ENCODE measurements at places on chromosomes 5 and 9.

DNA sequence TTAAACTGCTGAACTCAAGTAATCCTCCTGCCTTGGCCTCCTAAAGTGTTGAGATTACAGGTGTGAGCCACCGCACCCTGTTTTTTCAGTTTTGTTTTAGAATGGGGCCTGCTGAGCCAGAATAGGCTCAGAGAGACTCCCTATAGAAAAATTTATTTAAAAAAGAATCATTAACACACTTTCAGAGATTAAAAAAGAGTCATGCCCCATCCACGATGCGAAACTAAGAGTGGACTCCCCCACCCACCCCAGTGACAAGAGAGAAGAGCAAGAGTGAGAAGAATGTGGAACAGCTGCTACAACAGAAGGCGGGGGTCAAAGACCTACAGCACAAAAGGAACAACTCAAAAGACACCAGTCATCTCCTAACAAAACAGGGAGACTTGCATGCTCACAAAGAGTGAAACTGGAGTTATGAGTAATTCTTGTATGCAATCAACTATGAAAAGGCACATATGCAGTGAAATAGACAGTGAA, 47.2 kb downstream of the GLDC start:
- no peak for DNase-seq

GRCh38 chr5:150135557-150136304, 19.9 kb downstream of the PDGFRB start:
- no peak for DNase-seq

DNA sequence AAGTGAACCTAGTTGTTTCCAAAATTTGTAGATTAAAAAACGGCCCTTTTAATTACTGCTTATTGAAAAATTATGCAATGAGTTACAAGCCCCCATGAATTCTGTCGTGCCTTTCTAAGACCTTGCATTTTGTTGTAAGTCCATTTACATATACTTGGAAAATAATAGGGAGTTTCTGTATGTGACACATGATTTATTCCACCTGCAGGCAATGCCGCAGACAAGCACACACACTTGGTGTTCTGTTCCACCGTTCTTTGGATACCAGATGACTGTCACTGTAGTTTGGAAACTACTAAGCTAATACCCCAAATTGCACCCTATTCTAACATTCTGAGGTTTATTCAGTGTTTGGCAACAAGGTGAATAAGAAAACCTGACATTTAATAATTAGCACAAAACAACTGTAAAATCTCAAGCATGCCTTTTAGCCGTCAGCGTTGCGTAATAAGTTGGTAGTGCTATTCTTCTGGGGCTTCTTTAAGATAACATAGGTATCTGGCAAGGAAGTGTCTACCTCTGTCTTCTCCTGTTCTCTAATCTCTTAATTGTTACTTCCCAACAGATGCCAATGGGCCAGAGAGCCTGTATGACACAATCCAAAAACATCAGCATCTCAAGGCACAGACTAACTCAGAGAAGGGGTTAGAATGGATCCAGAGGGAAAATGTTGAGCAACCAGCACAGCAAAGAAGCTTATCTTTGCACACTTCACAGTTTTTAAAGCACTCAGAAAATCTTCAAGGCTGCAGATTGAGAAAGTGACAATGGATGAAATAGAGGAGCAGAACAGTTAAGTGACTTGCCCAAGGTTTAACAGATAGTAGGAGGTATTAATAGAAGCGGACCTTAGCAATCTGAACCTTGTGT, 48.2 kb upstream of the DPYSL3 start:
- DNase-seq, result no peak

DNA sequence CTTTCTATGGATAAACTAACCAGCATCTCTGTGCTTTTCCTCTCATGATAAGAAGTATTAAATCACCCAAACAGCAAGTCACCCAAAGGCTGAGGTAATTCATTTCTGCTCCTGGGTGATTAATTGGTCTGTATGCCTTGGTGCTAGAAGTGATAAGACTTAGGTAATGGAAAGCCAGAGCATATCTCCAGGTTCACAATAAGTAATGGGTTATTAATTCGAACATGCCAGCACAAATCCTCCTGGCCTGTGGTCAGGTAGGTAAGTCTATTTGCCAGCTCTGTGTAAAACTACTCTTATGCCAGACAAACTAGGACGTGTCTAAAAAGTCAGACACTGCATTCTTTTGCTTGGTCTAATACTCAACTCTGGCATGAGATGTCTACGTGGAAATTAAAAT, 11.2 kb upstream of the ENC1 start:
- no peak for DNase-seq

DNA sequence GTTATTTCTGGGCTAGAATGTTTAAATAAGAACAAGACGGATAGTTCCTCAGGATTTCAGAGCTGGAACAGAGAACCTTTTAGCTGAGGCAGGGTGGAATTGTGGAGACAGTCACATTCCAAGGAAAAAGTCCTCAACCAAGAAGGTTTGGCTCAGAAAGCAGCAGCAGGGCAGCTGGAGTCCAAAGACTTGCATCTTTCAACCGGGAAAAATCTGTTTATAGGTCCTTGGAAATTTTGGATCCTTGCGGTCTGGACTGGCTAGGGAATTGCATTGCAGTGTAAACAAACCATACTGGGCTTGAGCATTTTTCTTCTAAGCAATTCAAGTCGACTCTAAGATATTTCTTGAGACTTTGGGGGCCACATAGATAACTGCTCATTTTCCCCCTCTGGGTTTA, 40.8 kb upstream of the HMHB1 start:
- no peak for DNase-seq

DNA sequence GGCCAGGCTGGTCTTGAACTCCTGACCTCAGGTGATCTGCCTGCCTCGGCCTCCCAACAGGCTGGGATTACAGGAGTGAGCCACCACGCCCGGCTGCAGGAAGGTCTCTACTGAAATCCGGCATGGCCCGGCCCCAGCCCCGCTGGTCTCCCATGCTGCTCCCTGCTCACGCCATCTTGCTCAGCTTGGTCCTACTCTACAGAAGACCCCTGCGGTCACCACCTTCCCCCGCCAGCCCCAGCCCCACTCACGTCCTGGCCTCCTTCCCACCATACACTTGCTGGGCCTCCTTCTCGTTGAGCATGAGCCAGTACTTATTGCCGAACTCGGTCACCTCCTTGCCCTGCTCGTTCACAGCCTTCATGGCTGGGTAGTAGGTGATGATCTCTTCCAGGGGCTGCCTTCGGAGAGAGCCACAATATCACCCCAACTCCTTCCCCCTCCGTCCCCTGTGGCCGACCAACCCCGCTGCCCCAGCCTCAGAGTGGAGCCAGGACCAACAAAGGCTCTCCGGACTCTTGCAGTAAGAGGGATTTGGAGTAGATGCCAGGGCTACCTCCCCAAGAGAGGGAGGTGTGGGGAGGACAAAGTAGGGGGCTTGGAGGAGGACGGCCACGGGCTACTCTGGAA, 4.0 kb downstream of the PTGES2 start:
- DNase-seq, result no peak

DNA sequence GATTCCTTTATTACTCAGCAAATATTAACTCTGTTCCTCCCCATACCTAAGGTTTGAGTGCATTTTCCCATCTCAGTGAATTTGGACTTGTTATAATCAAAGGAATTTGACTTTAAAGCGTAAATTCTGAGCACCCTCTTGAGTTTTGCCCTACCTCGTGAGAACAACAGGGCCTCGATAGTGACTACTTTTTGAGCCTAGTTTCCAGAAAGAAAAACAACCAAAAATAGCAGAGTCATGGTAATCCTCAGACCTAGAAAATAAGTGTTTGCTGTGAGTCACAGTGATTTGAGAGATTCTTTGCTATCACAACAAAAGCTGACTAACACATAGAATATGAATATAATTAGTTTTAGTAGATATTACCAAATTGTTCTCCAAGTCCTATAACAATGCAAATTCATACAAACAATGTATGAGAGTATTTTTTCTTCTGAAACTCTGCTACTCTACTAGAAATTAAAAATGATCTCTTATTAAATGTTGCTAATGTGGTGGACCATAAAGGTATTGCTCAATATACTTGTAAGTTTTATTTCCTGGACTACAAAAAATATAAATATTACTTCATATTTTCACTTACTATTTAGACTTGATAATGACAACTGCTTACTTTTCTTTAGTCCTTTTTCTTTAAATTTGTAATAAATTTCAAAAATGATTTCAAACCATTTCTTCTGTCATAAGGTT, 759.7 kb downstream of the BRINP1 start:
- DNase-seq, result no peak

- DNase-seq, result no peak
These were observed 23.2 kb downstream of the FGD3 start for GRCh38 chr9:92970467-92970923.

DNA sequence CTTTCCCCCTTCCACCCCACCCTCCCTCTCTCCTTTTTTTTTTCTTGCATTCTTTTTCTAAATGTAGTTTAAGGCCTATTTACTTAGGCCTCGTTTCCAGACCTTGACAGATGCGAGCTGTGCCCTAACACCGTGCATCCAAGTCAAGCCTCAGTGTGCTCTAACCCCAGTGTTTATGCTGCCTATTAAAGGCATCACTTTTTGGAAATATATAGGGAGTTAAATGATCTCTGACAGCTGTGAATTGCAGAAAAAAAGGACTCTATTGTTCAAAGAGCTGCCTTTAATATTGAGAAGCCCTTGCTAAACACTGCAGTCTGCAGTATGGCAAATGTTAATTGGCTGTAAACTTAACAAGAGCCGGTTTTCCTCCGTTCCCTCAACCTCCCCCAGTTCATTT, 270.4 kb upstream of the TUT7 start:
- DNase-seq, result no peak

GRCh38 chr5:93331241-93331640, 249.8 kb downstream of the NR2F1-AS1 start:
- DNase-seq, result no peak

DNA sequence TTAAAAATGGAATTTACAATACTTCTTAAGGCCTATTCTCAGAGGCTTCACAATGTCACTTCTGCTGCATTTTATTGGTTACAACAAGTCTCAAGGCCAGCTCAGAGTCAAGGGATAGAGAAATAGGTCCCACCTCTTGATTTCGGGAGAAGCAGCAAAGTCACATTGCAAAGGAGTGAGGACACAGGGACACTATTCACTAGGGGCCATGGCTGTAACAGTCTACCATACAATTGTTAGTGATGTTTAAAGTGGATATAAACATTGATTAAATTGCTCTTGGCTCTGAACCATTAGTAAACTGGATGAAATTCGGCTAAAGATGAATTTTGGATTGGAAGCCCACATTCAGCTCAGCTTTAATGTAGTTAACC, 21.7 kb upstream of the CMBL start:
- no peak for DNase-seq

DNA sequence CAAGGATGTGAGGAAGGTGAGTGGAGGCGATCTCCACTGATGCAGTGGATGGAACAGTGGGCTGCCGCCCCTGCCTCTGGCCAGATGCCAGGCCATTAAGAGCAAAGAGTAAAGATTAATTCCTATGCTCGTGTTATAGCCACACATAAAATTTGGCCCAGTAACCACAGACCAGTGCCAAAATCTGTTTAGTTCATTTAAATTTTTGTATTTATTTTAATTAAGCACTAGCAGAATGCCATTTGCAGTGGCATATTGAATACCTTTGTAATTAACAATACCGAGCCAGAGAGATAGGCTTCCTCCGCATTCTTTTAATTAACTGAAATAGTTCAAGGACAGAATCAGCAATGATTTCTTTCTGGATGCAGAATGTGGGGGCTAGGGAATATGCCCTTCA, 179.8 kb downstream of the MED10 start:
- no peak for DNase-seq

DNA sequence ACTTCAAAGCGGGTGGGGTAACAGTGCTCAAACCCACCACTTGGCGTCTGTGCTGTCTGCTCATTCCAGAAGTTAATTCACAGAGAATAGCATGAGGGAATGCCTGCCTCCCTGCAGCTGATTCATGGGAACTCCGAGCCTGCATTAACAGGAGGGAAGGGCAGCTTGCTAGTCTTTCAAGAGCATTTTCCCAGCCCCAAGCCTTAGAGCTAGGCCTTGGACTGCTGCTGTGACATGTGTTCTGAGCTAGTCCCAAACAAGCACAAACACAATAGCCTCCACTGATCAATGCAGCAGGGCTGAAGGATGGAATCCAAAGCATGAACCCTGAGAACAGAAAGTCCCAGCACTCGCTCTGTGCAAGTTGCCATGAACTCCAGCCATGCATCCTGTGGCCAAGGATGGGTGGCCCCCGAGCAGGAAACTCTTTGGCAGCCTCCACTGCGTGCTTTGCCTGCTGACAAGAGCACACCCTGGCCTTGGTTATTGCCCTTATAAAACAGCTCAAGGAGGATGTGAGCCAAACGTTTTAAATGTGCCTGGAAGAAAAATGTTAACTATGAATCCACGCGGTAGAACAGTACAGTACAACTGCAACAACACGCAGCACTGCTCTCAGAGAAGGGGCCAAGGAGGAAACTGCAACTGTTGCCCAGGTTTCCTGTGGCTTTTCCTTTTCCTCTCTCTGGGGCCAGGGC, 653.1 kb upstream of the KLF4 start:
- DNase-seq, result peak; percentile 39

- peak; percentile 18 for DNase-seq
These were observed 99.0 kb upstream of the SLC1A3 start for GRCh38 chr5:36507332-36507952.

- DNase-seq, result no peak
These were observed 116.0 kb downstream of the VAV2 start for GRCh38 chr9:133876144-133876543.

DNA sequence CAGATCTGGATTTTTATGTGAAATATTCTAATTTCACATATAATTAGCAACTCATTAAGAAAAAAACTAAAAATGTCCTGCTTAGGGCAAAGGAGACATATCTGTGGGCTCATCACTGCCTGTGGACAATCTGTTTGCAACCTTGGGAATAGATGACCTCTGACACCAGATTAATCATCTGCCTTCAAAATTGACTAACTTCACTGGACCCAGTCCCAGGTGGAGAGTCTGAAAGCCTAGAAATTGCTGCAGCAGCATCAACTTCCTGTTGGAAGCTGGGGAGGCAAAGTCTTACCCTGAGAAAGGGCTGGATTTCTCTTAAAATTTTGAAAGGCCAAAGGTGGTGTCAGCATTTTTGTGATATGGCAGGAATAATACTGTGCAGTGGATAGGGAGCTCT, 76.3 kb upstream of the TNC start:
- DNase-seq, result no peak

GRCh38 chr9:13587571-13587970, 308.1 kb upstream of the MPDZ start:
- peak; percentile 54 for DNase-seq

All from right kidney (tissue), 9 donors.